Activated CD4-positive, alpha-beta T cell treated with anti-CD3 and anti-CD28 coated beads for 48 hours (primary cell): ENCODE measurements at places on chromosomes 13 and 19.

DNA sequence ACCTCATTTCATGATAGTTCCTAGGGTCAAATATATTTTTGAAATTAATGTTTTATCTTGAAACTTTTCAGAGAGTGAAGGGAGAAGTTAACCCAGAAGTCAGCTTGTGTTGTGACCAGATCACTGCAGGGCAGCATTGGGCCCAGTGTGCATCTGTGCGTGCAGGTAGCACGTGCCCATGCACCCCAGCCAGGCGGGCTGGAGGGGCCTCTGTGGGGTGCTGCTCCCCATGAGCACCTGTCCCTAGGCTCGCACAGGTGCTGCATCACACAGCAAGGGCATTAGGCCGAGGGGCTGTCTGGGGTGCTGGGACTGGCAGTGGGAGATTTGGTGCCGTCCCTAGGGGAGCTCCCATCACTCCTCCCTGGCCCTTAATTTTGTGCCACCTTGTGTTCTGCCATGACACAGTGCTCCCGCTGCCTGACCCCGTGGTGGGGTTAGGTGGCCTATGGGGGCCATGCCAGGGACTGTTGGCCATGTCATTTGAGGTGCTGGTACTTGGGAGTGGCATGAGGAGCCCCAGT, 13.1 kb downstream of the UPF1 start:
- no peak for DNase-seq

DNA sequence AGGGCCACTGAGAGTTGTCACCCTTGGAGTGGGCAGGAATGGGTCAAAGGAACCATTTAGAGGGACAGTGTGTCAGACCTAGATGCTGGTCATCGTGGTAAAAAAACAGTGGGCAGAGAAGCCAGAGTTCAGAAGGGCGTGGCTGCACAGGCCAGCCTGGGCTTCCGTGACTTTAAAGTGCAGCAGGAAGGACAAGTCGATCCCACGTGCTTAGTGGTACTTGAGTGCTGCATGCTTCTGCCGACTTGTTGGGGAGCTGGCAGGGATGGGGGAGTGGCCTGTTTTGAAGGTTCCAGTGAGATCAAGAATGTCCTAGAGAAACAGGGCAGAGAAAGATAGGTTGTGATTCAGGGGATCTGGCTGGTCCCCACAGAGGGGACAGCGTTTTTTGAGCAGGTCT, 17.0 kb downstream of the LYL1 start:
- no peak for DNase-seq

DNA sequence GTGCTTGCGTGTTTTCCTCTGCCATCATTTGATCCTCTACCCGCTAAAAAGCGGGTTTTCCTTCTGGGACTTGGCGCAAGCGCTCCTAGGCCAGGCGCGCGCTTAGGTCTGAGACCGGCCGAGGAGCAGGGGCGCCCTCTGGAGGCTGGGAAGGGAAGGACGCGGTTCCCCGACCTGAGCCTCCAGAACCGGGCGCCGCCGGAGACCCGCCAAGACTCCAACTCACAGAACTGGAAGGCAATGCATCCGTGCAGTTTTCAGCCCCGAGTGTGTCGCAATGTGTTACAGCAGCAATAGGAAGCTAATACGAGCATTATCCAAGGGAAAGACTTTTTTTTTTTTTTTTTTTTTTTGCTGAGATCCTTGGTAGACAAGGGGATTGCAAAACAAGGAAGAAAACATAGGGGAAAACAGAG, 190.9 kb downstream of the COL4A1 start:
- peak; percentile 67 for DNase-seq

DNA sequence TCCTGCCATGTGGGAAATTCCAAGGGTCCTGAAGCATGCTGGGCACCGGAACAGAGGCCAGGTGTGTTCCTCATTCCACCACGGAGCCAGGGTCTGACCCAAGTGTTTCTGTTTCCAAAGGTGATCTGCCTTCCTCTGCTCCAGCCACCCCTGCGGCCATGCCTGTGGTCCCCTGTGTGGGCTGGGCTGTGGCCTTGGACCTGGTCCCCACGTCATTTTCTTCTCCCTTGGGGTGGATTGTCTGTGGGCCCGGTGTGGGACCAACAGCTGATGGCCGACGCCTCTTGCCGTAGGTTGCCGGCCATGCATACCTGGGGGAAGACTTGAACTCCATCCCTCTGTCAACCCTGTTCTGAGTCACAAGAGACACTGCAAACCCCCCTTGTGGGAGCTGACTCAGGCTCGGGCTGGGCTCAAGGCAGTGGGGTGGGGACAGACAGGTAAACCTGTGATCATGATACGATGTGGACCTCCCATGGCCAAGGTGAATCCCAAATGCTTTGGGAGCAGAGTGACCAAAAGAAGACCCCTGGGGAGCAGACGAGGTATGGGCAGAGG, 35.0 kb downstream of the ATP11A start:
- DNase-seq, result no peak

- DNase-seq, result no peak
Measured at GRCh38 chr19:18558604-18559003, 934 bp downstream of the KXD1 start.

DNA sequence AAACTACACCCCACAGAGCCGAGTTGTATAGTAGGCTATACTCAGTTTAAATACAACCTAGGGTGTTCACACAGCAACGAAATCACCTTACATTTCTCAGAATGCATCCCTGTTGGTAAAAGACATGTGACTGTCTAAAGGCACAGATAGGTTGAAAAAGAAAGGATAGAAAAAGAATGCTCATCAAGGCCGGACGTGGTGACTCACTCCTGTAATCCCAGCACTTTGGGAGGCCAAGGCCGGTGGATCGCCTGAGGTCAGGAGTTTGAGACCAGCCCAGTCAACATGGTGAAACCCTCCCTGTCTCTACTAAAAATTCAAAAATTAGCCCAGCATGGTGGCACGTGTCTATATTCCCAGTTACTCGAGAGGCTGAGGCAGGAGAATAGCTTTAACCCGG, 3.8 kb upstream of the IL17D start:
- no peak for DNase-seq

DNA sequence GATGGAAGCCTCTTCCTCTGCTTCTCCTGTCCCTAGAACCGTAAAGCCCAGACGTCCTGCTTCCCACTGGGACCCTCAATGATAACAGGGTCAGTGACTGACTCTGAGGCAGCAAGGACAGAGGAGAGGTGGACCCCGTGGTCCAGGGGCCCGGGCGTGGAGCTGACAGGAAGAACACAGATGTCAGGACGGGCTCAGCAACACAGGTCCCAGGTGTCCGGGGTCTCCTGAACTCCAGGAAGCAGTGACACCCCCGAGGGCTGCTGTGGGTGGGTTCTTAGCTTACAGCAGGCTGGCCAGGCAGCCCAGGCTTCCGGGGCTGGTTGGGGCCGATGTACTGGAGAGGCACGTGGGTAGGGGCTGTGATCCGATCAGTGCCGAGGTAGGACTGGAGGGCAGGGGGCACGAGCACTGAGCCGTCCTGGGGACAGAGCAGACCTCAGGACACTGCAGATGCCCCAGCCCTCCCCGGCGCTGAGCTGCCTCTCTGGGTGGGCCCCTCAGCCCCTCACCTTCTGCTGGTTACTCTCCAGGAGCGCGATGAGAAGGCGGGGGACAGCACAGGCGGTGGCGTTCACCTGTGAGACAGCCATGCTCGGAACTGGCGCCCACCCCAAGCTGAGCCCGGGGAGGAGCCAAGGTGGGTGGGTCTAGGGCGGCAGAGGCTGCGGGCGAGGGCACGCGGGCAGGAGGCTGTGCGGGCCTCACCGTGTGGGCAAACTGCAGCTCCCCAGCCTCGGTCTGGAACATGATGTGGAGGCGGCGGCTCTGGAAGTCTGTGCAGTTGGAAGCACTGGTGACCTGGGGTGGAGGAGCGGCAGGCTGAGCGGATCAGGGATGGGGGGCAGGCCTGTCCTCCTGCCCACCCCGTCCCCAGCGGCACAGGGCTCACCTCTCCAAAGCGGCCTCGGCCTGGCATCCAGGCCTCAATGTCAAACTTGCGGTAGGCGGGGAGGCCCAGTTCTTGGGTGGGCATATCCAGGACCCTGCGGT, 3.6 kb upstream of the CCER2 start:
- DNase-seq, result no peak
